NCI-H345 (cell line): ENCODE measurements at places on chromosomes 1 and 21.

DNA sequence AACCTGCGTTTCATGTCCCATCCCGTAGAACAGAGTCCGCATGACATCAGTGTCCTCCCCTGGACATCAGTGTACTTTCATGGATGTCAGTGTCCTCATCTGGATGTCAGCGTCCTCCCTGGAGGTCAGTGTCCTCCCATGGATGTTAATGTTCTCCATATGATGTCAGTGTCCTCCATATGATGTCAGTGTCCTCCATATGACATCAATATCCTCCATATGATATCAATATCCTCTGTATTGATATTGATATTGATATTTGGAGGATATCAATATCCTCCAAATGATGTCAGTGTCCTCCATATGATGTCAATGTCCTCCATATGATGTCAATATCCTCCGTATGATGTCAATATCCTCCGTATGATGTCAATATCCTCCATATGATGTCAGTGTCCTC lies 284.9 kb downstream of the AJAP1 start:
- DNase-seq: no peak

GRCh38 chr21:40300300-40300699 lies 433.1 kb downstream of the PCP4 start:
- no peak for DNase-seq

DNA sequence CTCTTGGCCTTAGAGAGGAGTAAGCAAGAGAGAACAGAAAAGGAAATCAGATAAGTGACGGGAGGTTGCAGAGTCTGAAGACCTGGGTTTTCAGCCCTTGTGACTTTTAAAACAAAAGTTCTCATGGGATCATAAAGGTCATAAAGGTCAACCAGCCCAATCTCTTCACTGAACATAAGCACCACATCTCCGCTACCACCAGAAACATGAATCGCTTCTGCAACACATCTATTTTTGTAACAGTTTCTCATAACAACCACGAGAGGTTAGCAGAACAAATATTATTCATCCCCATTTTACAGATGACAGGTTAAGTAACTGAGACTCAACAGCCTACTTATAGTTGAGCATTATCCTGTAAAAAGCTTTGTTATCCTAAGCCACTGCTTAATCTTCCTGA lies 5.9 kb downstream of the TRAPPC3 start:
- no peak for DNase-seq

DNA sequence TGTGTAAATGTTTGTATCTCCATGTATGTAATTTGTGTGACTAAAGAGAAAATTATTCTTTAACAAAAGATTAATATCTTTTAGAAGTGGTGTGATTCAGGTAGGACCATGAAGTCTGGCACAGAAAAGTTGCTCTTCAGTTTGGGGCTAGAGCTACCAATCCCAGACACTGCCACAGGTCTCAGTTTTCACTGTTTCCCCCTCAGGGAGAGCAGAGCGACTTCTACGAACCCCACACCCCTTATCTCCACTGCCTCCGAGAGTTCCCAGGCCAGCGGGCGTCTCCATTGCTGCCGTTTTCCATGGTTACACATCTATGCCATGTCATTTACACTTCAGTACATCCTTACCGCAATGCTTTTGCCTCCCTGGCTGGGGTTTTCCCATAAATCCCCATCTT lies 93.0 kb upstream of the SMYD2 start:
- DNase-seq: no peak

DNA sequence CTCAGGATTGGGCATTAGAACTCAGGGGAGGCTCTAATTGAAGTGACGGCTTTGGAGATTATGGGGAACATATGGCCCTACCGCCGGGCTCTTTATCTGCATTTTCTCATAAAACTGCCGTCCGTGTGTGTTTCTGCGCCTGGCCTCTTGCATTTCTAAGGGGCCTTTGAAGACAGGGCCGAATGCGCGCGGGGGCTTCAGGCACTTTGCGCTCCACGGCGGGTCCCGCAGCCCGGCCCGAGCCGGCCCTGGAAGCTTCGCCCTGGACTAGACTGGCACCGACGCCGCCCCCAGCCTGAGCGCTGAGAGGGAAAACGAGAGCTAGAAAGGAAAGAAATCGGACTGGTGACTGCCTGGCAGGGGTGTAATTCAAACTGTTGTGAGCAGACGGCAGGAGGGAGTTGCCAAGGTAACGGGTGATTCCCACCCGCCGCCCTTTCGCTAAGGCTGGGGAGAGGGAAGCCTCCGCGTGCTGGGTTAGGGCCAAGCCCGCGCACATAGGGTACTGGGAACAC lies 120.7 kb downstream of the LMX1A start:
- peak; percentile 81 for DNase-seq

DNA sequence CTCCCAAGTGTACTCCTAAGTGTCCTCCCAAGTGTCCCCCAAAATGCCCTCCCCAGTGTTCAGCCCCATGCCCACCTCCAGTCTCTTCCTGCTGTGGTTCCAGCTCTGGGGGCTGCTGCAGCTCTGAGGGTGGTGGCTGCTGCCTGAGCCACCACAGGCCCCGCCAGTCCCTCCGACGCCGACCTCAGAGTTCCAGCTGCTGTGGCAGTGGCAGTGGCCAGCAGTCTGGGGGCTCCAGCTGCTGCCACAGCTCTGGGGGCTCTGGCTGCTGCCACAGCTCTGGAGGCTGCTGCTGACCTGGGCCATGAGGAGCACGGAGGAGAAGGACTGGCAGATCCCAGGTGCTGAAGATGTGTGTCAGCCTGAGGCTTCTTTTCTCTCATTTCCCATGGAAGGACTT lies 993 bp downstream of the LCE5A start:
- DNase-seq: no peak

DNA sequence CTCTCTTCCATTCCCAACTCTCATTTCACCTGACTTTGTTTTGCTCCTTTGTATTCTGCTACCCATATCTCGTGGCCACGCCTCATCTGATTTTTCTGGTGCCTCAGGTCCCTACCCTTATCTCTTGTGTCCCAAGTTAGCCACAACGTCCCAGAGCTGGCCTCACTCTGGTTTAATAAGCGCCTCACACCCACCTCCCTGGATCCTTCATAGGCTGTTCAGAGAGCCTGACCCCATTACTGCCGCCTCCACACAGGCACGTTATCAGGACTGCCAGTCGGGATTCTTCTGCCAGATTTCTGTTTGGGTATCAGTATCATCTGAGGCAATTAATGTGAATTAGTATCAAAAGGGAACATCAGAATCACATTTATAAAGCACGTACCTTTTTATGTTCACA lies 34.7 kb upstream of the TMEM125 start:
- DNase-seq: no peak

GRCh38 chr1:157782931-157783330 lies 6.0 kb upstream of the FCRL2 start:
- DNase-seq: no peak

DNA sequence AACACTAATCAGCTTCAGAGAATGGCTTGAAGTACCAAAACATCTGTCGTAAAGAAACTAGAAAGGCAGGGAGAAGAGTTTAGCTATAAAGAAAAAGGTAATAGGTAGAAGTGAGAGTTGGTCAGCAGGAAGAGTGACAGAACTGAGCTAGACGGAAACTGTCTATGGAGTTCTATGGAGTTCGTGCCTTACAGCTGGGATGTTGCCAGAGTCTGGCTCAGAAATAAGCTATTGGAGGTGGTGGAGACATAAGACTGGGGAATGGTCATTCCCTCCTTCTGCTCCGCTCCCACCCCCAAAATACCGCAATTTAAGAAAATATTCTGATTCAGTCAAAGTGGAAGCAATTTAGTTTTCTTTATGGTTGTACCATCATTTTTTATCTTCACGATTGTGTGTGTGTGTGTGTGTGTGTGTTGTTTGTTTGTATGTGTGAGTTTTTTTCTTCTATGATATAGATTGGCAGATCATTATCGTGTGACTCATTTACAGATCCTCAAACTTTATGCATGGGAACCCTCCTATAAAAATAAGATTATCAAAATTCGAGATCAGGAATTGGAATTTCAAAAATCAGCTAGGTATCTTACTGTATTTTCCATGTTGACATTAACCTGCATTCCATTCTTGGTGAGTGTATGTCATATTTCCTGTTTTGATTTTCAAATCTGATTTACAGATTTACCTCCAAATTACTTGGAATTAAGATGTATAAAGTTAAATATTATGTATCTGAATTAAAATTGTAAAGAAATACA lies 79.0 kb downstream of the HSPA13 start:
- no peak for DNase-seq

DNA sequence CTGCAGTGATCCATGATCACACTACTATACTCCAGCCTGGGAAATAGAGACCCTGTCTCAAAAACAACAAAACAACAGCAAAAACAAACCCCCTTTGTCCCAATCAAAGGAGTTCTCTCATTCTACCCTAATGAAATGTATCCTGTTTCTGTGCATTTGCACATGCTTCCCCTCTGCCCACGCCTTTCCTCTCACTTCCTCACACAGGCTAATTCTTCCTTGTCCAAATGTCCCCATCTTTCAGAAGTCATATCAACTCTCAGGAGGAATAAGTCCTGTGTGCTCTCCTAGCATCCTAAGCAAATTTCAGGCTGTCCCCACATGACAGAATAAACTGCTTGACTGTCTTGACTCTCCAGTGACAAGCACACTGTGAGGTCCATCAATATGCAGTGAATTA lies 8.1 kb upstream of the ATP1B1 start:
- DNase-seq: no peak

DNA sequence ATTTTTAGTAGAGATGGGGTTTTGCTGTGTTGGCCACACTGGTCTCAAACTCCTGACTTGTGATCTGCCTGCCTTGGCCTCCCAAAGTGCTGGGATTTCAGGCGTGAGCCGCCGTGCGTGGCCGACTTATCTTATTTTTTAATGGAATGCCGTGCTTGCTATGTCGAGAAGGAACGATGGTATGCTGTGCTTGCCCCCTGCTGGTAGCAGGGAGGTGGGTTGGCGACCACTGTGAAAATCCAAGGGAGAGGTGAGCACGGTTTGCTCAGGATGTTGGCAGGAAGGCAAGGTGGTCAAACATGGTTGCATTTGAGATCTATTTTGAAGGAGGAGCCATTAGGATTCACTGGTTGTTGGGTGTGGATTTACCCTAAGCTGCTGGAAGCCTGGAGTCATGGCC lies 45.8 kb upstream of the RCC2 start:
- no peak for DNase-seq

DNA sequence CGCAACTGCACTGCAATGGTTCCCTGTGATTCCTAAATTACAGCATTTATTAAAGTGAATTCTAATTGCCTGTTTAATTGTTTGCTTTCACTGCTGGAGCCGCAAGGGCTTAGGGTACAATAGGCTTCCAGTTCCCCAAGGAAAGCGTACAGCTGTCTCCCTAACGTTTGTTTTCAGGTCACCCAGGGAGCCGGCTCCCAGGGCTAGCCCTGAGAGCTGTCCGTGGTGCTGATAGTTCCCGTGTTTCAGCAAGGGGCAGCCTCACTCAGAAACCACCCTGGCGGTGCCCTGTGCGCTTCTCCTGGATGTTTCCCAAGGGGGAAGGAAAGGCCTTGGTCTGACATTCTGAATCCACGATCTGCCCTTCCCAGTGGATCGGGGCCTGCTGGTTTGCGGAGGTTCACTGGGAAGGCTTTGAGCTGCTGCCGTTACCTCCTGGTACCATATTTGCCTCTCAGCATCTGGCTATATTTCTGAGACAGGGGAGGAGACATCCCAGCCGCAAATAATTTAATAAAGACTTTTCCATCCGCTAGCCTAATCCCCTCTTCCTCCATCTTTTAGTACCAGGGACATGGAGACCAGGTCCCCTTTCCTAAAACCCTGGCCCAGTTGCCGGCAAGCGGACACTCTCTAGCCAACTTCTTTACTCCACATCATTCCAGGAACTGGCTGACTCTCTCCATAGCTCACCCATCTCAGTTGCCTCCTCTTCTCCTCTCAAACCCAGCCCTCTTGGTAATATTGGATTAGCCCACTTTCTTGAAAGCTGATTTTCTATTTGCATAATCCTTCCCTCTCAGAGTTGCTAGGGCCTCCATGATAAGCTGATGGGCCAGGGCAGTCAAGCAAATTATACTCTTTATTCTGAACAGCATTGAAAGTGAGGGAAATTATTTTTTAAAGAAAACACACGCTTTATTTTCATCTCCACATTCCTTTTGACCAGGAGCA lies 149.0 kb downstream of the IGSF21 start:
- peak; percentile 41 for DNase-seq

GRCh38 chr1:214843281-214843680 lies 239.3 kb upstream of the KCNK2 start:
- no peak for DNase-seq

GRCh38 chr21:44757731-44758130 lies 43.9 kb downstream of the UBE2G2 start:
- no peak for DNase-seq

DNA sequence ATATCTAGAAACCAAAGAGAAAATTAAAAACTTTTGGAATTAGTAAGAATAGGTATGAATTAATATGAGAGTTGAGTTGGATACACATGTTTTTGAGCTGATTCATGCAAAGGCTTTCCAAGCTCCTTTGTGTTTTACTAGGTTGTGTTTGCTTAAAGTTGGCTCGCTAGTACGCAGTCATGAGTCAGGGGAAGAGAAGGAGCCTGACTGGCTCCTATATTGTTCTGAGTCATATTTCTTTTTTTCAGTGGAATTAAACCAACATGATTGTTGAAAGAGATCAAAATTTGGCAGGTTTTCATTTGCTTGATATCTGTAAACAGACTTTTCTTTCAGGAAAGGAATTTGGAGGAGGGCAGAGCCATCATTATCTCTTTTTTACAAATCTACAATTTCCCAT lies 66.7 kb downstream of the MAGI3 start:
- DNase-seq: no peak

DNA sequence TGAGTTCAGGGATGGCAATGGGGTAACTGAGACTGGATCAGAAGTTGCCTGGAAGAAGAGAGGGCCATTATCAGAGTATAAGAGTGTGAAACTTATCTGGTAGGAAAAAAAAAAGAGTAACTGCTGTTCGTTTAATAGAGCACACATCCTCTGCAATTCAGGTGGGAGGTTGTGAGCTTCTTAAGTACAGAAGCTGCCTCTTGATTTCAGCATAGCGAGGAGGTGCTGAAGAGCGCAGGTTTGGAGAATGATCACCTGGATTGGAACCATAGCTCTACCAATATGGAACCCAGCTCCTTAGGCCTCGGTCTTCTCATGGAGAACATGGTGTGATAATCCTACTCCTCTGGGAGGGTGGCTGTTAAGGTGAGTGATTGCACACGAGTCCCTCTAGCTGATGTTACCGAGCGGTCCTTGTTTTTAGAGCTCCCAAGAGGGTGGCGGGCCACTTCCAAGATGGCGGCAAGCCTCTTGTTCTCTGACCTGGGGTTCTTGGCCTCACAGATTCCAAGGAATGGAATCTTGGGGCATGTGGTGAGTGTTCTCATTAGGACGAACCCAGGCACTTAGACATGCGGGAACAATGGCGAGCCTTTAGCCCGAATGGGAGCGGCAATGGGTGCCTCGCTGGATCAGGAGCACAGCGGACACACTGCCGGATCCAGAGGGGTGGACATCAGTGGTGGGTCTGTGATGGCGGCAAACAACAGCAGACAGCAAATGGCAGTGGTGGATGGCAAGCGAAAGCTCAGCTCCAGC lies 3.3 kb upstream of the MX1 start:
- DNase-seq: no peak

GRCh38 chr1:67599085-67599484 lies 85.9 kb upstream of the GADD45A start:
- no peak for DNase-seq

GRCh38 chr1:156848461-156849150 lies 10.3 kb downstream of the INSRR start:
- DNase-seq: no peak

- no peak for DNase-seq
Measured at GRCh38 chr1:47438165-47439016, 547 bp downstream of the FOXD2 start.

GRCh38 chr1:16015491-16015890 lies 2.4 kb downstream of the HSPB7 start:
- DNase-seq: no peak

GRCh38 chr1:113394043-113394862 lies 3.9 kb downstream of the MAGI3 start:
- DNase-seq: no peak

GRCh38 chr1:116380499-116381242 lies 7.6 kb downstream of the ATP1A1 start:
- DNase-seq: no peak
